Natural killer cell (primary cell): ENCODE measurements at places on chromosomes 13 and 19. TPM values are rescaled to one million over a fixed set of nuclear protein-coding genes. Genes with fewer than 3 reads are reported as not detected.

DNA sequence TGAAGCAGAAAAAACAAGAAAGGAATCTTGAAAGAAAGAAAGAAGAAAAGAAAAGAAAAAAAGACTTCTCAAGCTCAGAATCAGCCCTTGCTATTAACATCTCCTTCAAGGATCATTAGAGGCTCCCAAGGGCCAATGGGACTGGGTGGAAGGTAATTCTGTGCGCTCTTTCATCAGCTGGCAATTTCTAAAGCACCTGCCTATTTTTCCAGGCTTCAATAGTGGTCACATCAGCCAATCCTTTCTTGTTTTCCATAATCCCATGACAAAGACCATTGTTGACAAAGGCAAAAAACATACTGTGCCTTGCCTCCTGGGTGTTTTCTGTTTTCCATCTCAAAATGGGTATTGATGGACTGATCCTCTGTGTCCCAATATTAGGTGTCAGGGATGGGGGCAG lies 88.2 kb upstream of the TSC22D1 start:
- DNase-seq = no peak

NLRP4 gene
- not detected for total RNA-seq

DNA sequence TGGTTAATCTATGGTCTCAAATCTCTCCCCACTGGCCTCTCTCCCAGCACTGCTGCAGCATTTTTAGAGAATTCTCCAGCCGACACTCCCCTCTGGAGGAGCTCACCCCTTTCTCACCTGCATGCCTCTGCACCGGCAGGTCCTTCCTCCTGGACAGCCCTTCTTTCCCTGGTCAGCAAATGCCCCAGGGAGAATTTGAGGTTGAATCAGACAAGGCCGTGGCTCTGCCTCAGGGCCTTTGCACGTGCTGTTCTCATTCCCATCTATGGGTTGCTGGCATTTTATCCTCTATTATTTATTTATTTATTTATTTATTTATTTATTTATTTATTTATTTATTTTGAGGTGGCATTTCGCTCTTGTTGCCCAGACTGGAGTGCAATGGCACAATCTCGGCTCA lies 1.4 kb upstream of the DOCK6 start:
- DNase-seq = no peak

DNA sequence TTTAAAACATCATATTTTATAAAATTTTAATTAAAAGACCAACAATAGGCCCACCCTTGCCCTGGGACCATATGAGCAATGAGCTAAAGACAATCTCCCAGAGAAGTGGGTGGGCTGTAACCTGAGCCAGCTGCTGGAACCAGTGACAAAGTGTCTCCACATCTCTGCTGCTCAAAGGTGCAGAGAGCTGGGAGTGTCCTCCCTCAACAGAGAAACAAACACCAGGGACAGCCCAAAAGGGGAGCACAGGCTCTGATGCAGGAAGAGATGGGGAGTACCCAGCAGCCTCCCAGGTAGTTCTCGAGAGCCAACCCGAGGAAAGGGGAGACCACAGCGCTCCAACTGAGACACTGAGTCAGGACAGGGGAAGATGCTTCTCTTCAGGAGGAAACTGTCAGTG lies 39.1 kb downstream of the DOCK9 start:
- no peak for DNase-seq

DNA sequence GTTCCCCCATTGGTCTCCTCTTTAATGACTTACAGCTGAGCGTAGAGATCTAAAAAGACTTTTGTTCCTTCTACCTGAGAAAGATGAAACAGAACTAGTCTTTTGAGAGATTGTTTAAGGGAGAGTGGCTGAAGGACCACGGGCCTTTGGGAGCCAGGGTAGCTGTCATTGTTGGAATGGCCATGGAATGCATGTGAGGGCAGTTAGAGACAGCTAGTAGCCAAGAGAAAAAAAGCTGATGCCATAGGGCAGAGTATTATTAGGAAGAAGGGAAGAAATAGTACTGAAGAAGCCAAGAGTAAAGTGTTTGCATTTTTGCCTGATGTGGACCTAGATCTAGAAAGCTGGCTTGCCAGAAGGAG lies 5.6 kb downstream of the ZNF507 start:
- no peak for DNase-seq

CELF5 gene
- total RNA-seq = 0.83 TPM

LACC1 gene
- 2.8 TPM for total RNA-seq

DNA sequence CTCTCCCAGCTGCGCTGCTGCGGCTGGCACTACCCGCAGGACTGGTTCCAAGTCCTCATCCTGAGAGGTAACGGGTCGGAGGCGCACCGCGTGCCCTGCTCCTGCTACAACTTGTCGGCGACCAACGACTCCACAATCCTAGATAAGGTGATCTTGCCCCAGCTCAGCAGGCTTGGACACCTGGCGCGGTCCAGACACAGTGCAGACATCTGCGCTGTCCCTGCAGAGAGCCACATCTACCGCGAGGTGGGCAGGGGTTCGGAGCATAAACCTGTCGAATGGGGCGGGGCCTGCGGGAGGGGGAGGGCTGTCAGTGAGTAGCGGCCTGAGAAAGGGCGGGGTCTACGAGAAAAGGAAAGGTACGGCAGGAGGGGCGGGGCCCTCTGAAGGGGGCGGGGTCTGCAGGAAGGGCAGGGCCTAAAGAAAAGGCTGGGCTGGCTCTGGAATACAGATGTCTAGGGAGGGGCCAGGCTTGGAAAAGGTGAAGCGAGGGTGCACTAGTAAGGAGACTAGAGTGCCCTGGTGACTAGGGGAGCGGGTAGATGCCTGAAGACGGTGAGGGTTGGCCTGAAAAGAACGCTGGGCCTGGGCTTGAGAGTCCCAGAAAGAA lies 3.6 kb downstream of the CD37 start:
- no peak for DNase-seq

ICAM4 gene
- total RNA-seq = 3.0 TPM

IL11 gene
- 0.35 TPM for total RNA-seq

TEX26 gene
- total RNA-seq = not detected
